Mammary epithelial cell (primary cell): ENCODE measurements at places on chromosomes 16 and 17. TPM values are rescaled to one million over a fixed set of nuclear protein-coding genes. Genes with fewer than 3 reads are reported as not detected.

Gene HBQ1
- not detected for total RNA-seq

Gene LGALS9B
- total RNA-seq: not detected in 2 replicates

Gene EFNB3
- 5.4 and 9.2 TPM in 2 replicates for total RNA-seq

Gene SLX1B
- 13.3 TPM for total RNA-seq

Gene HOXB9
- not detected for total RNA-seq

Gene ZFP3
- 3.0 TPM for total RNA-seq

Gene KLHL11
- total RNA-seq: 14.5 and 21.0 TPM in 2 replicates

Gene SCIMP
- total RNA-seq: not detected

Gene TBC1D3G
- not detected in 2 replicates for total RNA-seq

Gene MLKL
- total RNA-seq: 3.3 TPM

Gene GGT6
- total RNA-seq: 13.8 TPM

Gene TSNAXIP1
- total RNA-seq: 0.33 TPM

Gene CCDC200
- total RNA-seq: not detected

Gene DCTN5
- 67.8 TPM for total RNA-seq

Gene GP1BA
- total RNA-seq: not detected

Gene AIPL1
- not detected for total RNA-seq

Gene ZACN
- total RNA-seq: not detected in 2 replicates

Gene TLCD3B
- not detected for total RNA-seq

Gene TXNL4B
- total RNA-seq: 7.5 TPM

Gene FOXJ1
- total RNA-seq: not detected

Gene PDIA2
- total RNA-seq: not detected

Gene DRC7
- not detected in 2 replicates for total RNA-seq

Gene CPNE7
- total RNA-seq: not detected

Gene HBA2
- total RNA-seq: not detected

Gene GNG13
- not detected in 2 replicates for total RNA-seq

Gene OTOP3
- total RNA-seq: not detected
